Stimulated activated CD4-positive, alpha-beta T cell treated with anti-CD3 and anti-CD28 coated beads, Interleukin-2, amount 100 ng/mL, for 48 hours (primary cell): ENCODE measurements at places on chromosomes 12 and 14.

GRCh38 chr14:60508707-60509437, at the start of gene SIX6:
Gene SIX6, plus strand, starts transcription at chr14:60509146. Its CDS starts 253 bp downstream, at chr14:60509399.
- DNase-seq = no peak

DNA sequence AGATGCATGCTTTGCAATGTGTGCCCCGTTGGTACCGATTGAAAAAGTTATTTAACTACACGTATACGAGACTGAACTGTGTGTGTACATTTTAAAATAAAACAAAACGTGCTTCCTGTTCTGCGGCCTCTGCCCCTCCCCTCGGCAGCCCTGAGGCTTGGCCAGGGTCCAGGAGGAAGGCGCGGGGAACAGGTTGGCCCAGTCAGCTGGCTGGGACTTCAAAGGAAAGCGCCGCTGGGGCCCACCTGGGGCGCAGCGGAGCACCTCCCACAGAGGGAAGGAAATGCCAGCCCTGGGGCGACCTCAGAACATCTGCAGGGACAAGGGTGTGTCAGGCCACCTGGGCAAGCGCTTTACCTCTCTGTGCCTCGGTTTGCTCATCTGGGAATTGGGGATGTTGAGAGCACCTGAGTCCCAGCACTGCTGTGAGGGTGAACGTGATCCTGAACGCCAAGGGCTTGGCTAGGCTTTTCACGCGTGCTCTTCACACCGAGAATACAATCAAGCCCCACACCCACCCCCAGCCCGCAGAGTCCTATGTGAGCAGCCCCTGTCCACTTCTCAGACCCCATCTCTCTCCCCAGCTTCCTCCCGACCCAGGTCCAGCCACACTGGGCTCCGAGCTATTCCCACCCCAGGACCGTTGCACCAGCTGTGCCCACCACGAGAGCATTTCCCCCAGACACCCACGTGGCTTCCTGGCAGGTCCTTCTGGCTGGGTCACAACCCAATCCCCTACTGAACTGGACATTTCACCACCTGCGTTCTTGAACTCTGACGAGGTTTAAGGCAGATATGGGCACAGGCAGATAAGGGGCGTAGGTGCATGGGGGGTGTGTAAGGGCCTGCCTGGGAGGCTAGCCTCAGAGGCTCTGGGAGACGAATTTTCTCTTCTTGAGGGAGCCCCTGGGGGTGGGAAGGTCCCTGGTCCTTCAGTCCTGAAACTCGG, 41.9 kb upstream of the NCOR2 start:
- DNase-seq = peak; percentile 51

DNA sequence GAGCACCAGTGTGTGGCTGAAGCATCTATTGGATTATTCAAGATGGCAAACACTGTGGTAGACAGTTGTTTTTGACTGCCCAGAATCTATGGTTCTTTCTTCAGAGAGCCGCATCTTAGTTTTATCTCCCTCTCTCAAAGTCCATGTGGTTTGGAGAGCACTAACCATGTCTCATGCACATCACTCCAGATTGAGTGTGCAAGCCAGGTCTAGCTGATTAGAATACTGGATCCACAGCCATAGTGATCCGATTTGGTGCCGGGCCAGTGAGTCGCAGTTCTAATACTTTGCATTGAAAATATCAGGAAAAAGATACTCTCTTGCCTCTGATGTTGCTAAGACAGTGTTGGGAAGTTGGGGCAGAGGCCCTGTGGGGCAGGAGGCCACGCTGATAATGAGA, 4.6 kb upstream of the SBNO1 start:
- no peak for DNase-seq

DNA sequence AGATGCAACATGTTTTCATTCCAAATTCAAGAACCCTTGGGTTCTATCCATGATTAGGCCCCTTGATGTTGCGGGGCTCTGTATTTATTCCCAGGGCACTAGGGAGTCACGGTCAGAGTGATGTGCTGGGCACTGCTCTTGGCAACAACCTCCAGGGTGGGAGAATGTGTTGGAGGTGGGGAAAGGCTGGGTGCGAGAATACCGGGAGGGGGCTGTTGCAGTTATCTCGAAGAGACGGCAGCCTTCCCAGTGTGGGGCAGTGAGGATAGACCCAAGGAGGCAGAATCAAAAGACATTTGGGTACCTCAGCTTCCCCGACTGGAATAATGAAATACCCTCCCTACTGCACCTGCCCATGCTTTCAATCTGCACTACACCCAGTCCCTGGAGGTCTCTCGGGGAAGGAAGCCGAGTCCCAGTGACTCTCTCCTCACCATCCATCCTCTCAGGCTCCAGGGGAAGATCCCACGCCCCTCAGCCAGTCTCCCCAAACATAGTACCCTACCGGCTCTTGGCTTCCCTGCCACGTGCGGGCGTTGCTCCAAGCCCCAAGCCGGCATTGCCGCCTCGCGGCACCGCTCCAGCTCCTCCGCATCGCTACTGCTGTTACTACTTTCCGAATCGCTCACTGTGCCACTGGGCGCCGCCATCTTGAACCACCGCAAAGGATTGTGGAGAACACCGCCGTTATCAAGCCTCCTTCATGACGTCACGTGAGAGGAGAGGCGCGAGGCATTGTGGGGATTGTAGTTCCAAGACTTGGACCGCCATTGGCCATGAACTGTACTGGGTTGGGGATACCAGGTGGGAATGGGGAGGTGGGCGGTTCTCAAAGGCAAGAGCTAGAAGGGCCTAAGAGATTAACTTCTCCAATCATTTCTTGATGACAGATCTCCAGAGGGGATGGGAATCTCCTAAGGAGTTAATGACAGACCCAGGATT, at the start of gene C12orf43:
Gene C12orf43, minus strand, starts transcription at position 663 of the 942 bp plus-strand sequence. Its CDS starts 13 bp downstream, at position 650.
- peak; percentile 85 for DNase-seq

DNA sequence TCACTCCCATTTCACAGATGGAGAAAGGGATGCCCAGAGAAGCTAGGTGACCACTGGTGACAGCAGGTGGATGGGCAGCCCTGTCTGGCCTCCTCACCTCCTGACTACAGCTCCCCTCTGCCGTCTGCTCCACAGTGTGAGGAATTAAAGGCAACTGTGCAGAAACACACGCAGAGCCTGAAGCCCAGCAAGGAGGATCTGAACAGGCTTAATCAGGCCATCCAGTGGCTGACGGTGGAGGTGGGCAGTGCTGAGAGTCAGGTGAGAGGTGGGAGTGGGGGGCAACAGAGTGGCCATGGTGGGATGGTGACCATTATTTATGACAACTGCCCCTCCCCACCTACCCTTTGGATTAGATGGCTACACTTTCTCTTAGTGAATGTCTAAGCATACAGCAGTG, 1.2 kb downstream of the KRT86 start:
- no peak for DNase-seq

DNA sequence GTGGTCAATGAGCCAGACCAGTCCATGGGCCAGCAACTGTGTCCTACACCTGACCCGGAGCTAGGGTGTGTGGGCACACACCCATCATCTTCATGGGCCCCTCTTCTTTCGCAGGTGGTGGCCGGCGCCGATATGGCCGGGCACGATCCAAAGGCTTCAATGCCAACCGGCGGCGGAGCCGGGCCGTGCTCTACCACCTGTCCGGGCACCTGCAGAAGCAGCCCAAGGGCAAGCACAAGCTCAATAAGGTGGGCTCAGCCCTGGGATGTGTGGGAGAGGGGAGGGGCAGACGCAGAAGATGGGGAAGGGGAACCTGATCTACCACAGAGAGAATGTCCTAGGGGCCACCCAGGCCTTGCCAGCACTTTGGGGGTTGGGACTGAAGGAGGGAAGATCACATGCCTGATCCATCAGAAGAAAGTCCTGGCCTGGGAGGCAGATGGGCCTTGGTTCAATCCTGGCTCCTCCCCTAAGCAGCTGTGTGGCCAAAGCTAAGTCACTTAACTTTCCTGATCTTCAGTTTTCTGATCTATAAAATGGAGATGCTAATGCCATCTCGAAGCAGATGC, 3.8 kb downstream of the KCNH3 start:
- no peak for DNase-seq

DNA sequence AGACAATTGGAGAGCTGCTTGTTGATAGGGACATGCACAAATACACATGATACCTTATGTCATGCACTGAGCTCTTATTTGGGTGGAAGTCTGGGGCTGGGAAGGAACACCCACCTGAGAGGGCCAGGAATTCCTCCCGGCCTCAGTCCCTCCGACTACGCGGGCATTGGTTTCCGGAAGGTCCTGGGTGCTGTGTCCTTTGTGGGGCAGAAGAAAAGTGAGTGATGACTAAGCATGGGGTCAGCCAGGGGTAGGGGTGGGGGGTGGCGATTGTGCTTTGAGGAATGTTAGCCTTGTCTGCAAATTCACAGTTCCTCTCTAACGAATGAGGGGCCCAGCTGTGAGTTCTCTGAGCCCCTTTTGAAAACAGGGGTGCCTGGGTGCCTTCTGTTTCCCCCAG, 798 bp downstream of the CELA1 start:
- no peak for DNase-seq

DNA sequence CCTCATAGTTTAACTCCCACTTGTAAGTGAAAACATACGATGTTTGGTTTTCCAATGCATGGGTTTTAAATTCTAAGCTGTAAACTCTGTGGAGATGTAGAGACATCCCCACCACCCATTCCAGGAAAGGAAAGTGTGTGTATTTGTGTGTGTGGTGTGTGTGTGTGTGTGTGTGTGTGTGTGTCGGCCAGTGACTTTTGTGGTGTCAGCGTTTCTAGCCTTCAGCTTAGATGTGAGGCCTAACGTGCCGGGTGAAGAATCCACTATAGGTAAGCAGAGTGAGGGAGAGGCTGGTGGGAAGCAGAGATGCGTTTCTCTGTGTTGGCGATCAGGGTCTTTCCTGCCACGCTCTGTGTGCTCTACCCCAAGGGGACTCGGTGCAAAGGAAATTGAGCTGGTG, 93.0 kb downstream of the SLC24A4 start:
- DNase-seq = no peak

DNA sequence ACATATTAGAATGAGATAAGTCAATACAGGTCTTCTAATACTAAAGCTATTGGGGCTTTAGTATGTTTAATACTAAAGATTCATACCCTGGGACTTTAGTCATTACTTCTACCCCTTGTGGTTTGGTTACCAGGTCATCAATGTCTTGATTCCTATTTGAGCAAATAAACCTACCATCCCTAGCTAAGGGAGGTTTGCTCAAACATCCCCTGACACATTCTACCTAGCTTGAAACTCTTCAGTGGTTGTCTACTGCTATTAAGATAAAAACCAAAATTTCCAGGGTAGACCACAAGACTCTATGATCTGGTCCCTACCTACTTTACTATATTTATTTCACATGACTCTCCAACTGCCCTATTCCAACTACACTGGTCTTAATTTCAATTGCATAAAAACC, 7.3 kb upstream of the C2CD5 start:
- no peak for DNase-seq

GRCh38 chr12:91663310-91663709, 480.7 kb upstream of the DCN start:
- no peak for DNase-seq

DNA sequence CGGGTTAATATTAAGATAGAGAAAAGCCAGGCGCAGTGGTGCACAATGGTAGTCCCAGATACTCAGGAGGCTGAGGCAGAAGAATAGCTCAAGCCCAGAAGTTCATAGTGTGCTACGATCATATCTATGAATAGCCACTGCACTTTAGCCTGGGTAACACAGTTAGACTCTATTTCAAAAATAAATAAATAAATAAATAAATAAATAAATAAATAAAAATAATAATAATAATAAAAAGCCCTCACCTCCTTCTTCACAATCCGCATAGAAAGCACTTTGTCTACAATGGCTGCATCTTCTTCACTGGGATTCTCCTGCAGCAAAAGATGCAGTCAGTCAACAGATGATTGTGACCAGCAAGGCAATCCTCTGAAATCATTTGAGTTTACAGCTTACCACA, 31.5 kb upstream of the SUPT16H start:
- no peak for DNase-seq

DNA sequence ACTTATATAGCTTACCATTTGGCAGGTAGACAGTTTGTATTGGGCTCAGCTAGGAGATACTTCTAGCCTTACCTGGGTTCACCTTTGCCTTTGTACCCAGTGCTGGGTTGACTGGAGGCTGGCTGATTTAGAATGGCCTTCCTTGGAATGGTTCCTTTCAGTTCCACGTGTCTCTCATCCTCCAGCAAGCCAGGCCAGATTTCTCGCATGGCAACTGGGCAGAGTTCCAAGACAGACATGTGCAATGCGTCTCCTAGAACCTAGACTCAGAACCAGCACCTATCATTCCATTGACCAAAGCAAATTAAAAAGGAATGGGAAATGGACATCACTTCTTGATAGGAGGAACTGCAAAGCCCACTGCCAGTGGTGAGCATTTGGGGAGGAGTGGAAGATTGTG, 79.1 kb upstream of the BDKRB2 start:
- no peak for DNase-seq

DNA sequence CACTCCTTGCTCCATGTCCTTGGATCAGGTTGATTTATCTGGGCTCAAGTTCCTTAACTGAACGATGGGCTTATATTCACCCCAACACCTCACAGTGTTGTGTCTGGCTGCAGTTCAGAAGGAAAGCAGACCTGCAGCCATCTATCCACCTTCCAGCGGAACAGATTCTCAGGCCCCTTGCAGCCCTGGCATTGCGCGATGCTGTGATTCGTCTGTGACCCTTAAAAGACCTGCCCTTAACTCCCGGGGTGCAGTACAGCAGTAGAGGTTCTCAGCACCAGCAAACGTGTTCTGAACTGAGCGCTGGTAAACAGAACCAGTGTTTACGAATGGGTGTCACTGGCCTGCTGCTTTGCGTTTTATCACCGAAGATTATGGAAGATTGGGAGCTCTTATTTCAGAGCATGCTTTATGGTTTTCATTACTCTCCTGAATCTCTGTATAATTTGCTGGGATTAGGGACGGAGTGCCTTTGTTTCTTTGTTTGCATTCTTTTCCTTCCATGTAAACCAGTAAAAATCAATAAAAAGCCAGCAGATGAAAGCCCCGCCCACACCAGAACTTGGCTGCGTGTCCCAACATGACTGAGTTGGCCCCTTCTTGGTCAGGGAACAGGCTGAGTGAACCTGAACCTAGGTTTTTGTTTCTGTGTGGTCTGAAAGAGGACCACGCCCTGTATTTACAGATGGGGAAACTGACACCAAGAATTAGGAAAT, 286.7 kb upstream of the CRY1 start:
- DNase-seq = no peak

DNA sequence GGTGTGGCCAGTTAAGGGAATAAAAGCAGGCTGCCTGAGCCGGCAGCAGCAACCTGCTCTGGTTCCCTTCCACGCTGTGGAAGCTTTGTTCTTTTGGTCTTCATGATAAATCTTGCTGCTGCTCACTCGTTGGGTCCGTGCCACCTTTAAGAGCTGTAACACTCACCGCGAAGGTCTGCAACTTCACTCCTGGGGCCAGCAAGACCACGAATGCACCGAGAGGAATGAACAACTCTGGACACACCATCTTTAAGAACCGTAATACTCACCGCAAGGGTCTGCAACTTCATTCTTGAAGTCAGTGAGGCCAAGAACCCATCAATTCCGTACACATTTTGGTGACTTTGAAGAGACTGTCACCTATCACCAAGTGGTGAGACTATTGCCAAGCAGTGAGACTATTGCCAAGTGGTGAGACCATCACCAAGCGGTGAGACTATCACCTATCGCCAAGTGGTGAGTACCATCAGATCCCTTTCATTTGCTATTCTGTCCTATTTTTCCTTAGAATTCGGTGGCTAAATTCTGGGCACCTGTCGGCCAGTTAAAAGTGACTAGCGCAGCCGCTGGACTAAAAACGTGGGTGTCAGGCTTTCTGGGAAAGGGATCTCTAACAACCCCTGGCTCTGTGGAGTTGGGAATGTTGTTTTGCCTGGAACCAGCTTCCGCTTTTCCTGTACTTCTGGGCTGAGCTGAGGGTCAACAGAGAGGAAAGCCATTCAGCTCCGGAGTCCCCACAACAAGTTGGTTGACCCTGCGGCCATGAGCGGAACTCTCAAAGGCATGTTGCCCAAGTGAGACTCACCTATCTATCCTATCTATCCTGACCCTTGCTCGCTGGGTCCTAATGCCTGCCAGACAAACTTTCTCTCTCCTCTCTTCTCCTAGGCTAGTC, at the start of gene DHRS2:
Gene DHRS2, plus strand, starts transcription at position 48 of the 895 bp plus-strand sequence. CDS start 2,501 bp downstream, outside the sequence.
- no peak for DNase-seq
